ENCODE measurements at places on chromosomes 3 and 15.

DNA sequence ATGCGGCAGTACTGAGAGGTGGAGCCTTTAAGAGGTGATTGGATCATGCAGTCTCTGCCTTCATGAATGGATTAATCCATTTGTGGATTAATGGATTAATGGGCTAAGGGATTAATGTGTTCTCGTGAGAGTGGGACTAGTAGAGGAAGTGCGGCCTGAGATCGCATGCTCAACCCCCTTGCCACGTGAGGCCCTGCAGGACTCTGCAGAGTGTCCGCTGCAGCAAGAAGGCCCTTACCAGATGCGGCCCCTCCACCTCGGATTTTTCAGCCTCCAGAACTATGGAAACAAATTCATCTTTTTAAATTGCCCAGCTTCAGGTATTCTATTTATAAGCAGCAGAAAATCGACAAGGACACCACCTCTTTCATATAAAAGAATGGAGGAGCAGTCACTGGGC, 148.8 kb downstream of the TPRA1 start:
- no peak for DNase-seq

DNA sequence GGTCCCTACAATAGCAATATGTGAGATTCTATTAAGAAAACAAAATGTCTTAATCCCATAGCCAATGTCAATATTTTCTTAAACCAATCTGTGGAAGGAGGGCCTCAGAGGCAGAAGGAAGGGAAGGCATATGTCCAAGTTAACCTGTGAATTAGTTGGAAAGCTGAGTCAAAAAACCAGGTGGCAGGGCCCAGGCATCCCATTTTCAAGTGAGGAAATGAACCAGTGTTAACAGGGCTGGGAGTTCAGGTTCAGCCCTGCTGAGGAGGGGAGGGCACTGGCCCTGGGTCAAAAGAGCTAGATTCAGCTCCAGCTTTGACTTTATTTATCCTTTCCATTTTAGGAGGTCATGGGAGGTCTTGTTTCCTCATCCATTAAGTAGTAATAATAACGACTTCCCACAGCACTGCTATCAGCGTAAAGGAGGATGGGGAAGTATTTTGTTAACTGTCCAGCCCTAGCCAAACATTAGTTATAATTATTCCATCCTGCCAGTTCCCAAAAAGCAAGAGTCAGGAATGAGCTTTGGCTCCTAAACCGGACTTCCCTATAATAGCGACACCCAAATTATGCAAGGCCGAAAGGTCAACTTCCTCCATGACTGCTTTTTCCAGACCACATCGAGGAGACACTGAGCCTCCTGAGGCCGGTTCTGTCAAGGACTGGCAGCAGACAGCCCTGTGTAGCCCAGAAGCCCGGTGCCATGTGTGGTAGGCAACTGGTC, 3.2 kb downstream of the MASP1 start:
- peak; percentile 81 for DNase-seq

GRCh38 chr3:49158792-49159191, 7.3 kb downstream of the CCDC71 start:
- no peak for DNase-seq

DNA sequence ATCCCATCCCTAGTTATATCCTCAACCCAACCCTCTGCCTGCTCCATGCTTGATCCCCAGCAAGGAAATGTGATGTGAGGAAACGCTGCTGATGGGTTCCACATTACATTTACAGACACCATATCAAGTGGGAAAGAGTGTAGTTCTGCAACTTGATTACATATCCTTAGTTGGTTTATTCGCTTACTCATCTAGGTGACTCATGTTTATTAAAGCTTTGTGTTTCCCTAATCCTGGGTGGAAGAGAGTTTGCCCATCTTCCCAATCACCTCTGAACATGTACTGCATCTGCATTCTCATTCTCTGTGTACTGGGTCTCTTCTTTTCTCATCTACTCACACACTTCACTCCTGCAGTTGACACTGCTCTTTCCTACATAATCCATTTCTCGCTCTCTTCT, 91.7 kb upstream of the PDZRN3 start:
- DNase-seq = no peak

DNA sequence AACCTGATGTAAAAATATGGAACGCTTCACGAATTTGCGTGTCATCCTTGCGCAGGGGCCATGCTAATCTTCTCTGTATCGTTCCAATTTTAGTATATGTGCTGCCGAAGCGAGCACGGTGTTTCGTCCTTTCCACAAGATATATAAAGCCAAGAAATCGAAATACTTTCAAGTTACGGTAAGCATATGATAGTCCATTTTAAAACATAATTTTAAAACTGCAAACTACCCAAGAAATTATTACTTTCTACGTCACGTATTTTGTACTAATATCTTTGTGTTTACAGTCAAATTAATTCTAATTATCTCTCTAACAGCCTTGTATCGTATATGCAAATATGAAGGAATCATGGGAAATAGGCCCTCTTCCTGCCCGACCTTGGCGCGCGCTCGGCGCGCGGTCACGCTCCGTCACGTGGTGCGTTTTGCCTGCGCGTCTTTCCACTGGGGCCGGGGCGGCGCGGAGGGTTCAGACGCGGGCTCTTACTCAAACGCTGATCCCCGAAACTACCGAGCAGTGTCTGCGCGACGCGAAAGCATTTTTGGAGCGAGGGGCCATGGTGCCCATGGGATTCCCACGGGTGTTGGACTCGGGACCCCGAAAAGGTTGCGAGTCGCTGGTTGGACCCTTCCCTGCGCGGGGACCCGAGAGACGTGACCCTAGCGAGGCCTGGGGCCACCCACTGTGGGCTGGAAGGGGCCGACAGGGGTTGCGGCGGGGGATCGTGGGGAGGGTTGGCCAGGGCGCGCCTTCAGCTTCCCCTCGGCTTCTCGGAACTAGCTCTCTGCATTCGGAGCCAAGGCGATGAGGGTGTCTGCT, at the start of gene RNU6-1:
RNU6-1 (minus strand) TSS at position 117 of the 820 bp plus-strand sequence.
- peak; percentile 97 for DNase-seq

DNA sequence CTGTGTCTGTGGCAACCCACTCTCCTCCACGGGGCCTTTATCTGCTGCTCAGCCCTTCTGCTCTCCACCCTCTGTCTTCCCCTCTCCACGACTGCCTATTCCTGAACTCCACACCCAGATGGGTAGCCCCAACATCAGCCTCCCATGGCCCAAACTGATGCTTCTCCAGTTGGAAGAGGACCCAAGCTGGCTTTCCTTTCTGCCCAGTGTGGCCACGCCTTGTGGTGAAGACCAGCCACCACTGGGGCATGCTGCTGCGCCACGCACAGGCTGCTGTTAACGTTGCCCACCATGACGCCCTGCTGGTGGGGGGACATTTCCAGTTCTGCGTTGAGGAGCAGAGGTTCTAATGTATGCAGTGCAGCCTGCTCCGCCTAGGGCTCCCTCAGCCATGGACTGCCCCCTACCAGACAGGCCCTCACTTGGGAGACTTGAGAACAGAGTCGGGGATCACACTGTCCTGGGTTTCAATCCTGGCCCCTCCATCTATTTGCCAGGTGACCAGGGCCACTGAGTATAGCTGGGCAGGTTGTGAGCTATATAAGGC, 26.9 kb downstream of the CFAP100 start:
- no peak for DNase-seq

DNA sequence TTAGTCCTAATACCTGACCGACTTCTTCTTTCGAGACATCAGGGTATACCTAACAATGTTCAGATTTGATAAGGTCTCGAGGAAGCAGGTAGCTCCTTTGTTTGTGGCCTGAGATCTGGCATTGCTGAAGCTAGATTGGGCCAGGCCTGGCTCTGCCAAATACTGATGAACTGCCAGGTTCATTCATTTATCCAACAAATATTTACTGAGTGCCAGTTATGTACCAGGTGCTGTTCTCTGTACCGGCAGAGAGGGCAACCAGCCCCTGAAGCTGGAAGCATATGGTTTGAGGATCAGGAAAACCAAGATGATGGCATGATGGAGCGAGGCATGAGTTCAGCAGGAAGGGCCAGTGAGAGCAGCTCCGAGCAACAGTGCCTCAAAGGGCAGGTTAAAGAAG, 196.2 kb upstream of the NSMCE3 start:
- no peak for DNase-seq

GRCh38 chr15:91022832-91023129, 387 bp upstream of the VPS33B start:
- no peak for DNase-seq

Measured in suppressor macrophage treated with lipopolysaccharide for 1 hour (primary cell).